Activated CD4-positive, alpha-beta T cell treated with anti-CD3 and anti-CD28 coated beads, Interleukin-2, Interleukin-4, amounts not matched to agents 100 ng/mL and 50 ng/mL, durations not matched to agents 16 hours and 8 hours (primary cell): ENCODE measurements at places on chromosomes 6 and 20.
A peak's percentile ranks its signal among the peaks of the same experiment; 100 is the strongest.

DNA sequence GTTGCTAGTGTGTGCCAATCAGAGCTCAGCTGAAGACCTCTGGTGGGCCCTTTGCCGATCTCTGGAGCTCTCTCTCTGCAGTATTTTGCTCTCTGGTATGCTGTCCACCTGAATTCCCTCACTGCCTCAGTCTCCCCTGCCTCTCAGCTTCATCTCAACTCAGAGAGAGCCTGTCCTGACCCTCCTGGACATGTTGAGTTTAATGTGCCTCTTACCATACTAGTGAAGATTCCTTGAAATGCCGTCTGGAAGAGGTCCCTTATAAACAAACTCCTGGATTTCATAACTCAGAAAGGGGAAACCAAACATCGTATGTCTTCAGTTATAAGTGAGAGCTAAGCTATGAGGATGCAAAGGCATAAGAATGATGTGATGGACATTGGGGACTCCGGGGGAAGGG, 231.1 kb upstream of the ZNF217 start:
- no peak for DNase-seq

DNA sequence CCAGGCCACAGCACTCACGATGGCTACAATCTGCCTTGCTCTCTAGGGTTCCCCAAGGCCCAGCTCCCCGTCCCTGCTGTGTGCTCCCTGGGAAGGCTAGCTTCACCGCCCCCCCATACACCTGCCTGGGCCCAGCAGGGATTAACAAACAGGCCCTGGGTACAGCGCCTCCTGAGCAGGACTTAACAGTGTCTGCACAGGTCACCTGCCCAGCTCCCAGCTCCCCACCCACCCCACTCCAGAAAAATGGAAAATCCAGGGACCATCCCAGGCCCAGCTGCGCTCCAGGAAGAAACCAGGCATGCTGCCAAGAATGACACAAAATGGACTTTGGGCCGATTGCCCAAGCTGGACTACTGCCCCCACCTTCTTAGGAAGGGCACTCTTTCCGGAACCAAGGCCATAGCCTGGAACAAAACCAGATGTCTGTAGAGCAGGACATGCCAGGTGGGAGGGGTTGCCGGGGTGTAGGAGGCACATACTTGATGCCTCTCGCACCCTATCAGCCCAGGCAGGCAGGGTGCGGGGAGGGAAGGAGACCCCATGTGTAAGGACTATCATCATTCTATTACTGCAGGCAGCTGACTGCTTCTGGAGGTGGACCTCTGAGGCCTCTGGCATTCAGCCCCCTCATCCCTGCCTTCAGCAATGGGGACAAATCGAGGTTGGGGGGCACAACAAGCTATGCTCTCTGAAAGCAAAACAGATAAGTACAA, 104.9 kb downstream of the SNX5 start:
- DNase-seq, result no peak

- peak; percentile 29 for DNase-seq
Measured at GRCh38 chr6:132698608-132699007, 15.2 kb downstream of the VNN1 start.

DNA sequence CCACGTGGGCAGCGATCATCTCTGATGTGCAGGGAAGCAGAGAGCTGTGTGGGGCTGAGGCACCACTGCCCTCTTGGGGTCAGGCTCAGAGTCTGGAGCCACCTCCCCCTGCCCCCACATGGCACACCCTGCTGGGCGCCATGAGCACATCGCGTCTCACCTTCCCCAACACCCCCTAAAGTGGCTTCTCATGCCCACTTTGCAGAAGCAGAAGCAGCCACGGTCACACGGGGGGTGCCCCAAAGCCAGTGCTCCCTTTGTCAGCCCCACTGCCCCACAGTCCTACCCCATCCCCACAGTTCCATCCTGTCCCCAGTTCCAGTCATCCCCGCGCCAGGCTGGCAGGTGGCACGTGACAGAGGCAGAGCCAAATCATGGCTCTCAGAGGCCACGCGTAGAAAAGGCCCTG, 19.5 kb downstream of the SDCBP2 start:
- no peak for DNase-seq

DNA sequence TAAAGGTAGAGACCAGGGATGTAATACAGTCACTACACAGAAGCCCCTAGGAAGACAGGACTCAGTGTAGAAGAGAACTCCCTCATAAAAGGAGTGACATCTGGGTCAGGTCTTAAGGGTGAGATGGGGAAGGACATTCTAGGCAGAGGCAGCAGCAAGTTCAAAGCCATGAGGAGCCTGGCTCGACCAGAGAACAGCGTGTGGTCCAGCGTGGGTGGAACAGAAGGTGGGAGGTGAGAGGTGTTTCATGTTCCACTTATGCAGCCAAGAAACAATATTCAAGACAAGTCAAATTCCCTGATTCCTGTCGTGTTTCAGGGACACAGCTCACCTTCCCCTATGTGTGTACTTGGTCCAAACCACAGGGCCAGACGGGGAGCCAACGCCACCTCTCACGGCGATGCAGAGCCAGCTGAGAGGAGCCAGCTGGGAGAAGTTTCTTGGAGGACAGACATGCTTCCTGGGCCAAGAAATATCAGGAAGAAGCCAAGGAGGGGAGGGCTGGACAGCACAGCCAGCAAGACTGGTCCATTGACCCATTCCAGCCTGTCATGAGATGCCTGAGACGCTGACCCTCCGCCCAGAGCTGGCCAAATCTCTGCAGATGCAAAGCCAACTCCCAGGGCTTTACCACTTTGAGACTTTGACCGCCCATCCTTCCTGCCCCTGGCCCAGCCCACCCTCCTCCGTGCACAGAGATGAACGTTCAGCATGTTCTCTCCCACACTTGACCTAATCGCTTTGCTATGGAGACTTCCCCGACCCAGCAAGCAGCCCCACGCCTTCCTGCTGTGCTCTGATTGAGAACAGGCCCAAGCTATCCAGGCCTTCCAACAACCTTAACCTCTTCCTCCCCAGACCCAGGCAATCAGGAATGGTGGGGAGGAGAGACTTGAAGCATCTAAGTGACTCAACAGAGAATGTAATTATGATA, 113.8 kb downstream of the PRND start:
- no peak for DNase-seq

DNA sequence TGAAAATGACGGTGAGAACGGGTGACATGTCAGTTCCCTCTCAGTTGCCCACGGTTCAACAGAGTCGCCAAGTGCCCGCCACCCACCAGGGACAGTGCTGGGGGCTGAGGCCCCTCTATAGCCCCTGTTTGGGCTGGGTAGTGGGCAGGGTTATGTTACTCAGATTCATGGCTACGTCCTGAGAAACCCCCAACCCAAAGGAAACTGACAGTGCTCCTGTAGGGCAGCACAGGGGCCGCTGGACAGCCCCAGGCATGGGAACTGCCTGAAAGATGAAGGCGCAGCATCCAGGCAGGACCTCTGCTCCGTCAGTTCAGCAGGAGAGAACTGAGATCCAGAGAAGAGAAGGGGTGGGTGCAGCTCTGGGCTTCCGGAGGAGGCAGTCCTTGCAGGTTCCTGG, 118.9 kb upstream of the PMEPA1 start:
- DNase-seq, result no peak

DNA sequence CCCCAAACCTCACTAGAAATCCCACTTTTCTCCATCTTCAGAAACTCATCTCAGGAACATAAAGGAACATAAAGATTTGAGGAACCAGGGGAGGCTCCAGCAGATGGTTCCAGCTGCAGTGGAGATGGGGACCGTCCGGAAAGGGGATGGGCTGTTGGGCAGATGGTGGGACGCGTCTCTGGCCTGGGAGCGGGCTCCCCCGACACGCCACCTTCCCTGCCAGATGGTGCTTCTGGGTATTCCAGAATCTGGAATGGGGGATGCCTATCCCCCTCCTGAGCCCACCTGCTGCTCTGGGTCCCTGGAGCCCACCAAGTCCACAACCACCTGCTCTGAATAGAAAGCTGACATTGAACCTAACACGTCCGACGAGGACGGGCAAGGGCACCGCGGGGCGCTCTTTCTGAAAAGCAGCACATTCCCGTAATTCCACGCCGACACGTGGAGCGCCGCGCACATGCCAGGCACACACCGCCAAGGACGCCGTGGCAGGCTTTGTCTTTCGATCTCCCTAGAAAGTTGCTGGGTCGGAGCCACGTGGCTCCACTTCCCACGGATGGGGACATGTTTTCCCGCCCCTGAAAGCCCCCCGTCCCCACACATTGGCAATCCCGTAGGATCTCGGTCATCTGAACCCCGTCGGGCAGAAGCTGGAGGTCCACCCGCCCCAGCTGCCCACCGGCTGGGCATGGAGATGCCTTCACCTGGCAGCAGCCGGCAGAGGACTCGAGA, 27.3 kb downstream of the SLC2A4RG start:
- no peak for DNase-seq

GRCh38 chr6:140079328-140079727, 704.9 kb upstream of the CITED2 start:
- DNase-seq, result no peak

DNA sequence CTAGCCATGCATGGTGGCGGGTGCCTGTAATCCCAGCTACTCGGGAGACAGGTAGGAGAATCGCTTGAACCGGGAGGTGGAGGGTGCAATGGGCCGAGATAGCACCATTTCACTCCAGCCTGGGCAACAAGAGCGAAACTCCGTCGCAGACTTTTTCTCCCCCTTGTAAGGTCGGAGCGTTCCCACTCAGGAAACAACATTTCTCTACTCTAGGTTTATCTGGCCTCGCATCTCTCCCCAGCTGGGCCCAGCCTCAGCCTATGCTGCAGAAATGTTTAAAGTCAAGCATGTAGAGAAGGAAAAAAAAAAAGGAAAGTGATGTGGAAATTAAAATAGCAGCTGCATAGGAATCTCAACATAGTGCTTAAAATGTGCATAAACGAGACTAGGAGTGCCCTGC, 172.3 kb downstream of the TRIM27 start:
- no peak for DNase-seq

DNA sequence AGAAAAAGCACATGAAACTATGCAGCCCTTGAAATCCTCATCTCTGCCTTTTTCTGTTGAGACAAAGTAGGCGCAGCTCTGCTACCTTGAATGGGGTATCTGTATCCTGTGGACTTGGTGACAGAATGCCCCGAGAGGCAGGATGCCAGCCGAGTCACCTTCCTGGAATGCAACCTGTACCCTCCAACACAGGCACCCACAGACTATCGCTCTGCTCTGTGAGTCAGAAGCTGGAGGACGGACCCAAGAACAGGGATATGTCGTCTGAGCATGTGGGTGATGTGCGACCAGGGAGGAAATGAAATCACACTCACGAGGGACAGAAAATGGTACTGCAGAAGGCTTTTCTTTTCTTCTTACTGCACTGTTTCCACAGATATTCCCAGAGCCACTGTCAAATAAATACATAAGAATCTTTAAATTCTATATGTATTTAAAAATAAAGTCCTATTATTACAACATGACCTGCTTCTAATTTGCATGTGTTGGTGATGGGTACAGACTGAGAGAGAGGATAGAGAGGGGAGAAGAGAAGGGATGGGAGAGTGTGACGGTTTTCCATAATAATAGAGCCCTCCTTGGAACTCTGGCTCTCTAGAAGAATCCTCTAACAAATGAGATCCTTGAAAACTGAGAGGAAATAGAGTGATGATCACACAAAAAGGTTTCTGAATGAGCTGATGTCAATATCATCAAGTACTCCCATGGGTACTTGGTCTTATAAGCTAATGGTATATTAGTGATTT, 308.1 kb downstream of the FOXC1 start:
- peak; percentile 50 for DNase-seq

- DNase-seq, result no peak
Measured at GRCh38 chr6:84645563-84646266, 118.7 kb downstream of the TBX18 start.

- DNase-seq, result peak; percentile 30
Measured at GRCh38 chr6:3259491-3259958, 778 bp downstream of the PSMG4 start.

DNA sequence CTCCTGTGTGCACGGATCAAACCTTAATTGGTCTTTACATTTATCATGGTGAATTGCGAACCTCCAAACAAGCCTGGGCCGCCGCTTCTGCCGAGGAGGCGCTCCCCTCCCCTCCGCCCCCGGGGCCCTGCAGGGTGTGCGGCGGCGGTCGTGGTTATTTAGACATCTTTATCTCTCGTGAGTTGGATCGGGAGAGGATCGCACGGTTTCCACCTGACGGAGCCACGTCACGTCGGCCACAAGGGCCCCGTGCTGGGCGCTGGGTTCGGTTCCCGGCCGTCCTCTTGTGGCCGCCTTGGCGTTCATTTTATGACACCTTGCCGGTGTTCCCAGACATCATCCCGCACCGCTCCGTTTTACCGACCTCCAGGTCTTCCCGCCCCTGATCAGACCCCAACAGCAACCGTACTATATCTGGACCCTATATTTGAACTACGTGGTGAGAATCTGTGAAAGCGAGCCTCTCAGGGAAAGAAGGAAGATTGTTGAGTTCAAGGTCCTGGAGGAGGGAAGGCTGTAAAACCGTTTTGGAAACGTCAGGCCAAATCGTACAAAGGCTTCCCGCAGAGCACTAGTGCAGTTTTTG, 1.3 kb upstream of the CNR1 start:
- DNase-seq, result no peak

DNA sequence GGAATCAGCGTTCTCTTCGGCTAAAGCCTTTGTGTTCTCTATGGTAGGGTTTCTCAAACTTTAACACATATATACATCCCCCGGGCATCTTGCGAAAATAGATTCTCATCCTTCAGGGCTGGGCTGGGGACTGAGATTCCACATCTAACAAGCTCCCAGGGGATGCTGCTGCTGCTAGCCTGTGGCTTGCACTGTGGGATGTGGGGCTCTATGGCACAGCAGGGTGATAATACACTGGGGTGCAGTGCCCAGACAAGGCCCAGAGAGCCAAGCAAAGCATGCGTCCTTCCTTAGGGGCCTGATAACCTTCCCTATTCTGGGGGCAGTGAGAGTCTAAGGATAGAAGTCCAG, 102.0 kb downstream of the LAMP5 start:
- DNase-seq, result no peak

- DNase-seq, result no peak
Measured at GRCh38 chr6:46989398-46989797, 52.7 kb downstream of the ADGRF1 start.

DNA sequence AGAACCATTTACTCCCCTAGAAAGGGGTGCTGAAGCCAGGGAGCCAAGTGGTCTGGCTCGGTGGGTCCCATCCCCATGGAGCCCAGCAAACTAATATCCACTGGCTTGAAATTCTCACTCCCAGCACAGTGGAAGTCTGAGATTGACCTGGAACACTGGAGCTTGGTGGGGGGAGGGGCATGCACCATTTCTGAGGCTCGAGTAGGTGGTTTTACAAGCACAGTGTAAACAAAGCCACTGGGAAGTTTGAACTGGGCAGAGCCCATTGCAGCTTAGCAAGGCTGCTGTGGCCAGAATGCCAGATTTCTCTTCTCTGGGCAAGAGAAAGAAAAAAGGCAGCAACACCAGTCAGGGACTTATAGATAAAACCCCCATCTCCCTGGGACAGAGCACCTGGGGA, 855.8 kb upstream of the CITED2 start:
- DNase-seq, result no peak
